ENCODE measurements at places on chromosomes 3 and 15.

- DNase-seq, result no peak
Measured at GRCh38 chr15:68311859-68312557, 34.5 kb downstream of the FEM1B start.

GRCh38 chr3:138347960-138348753, at the start of gene MRAS:
Gene MRAS, plus strand, starts transcription at chr3:138348579. Its CDS starts 24,305 bp downstream, at chr3:138372884.
- no peak for DNase-seq

DNA sequence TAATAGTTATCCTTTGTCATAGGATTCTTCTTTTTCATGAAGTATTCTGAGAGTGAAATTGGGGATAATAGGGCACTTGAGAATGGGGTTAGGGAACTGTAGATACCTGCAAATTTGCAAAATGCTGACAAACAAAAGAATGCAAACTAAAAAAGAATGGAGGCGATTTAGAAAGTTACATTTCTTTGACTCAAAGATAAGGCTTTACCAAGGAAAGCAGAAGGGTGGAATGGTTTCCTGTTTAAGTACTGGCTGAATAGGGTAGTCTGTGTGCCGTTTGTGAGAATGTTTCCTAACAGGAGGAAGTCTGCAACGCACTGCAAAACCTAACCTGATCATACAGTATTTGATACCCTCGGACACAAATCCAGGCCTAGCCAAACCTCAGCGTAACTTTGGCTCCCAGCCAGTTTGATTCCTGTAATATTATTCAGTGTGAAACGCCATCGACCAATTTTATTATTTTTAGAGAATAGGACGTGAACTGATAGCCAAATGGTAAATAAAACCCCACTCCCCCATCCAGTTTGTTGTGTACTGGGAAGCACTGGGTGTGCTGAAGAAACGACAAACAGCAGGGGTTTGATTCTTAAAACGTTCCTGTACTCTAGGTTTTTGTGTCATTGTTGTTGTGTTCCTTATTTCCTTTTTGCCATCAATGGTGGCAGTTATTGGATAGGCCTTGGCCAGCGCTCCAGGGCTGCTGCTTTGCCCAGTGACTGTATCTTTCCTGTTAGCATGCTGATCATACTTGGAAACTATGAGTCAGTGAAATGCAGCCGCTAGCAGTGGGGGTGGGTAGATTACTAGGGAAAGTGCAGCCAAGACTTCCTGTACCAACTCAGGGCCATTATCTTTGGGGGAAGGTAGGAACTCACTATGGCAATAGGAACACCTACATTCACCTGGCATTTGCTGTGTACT, 148.0 kb upstream of the TBL1XR1 start:
- no peak for DNase-seq

- DNase-seq, result no peak
Measured at GRCh38 chr3:197458906-197459470, 96.8 kb downstream of the BDH1 start.

GRCh38 chr3:100131241-100131640, 16.9 kb upstream of the FILIP1L start:
- DNase-seq, result no peak

GRCh38 chr3:114690911-114691310, 397.1 kb downstream of the TIGIT start:
- no peak for DNase-seq

- no peak for DNase-seq
Measured at GRCh38 chr3:194620196-194620595, 13.0 kb downstream of the TMEM44 start.

Measured in activated gamma-delta T cell (primary cell).